Umbilical cord (tissue), 2 donors: ENCODE measurements at places on chromosomes 11 and 22. TPM values are rescaled to one million over a fixed set of nuclear protein-coding genes. Genes with fewer than 3 reads are reported as not detected.

- no peak for DNase-seq
These were observed 76.9 kb downstream of the DSCAML1 start for GRCh38 chr11:117720061-117720511.

DNA sequence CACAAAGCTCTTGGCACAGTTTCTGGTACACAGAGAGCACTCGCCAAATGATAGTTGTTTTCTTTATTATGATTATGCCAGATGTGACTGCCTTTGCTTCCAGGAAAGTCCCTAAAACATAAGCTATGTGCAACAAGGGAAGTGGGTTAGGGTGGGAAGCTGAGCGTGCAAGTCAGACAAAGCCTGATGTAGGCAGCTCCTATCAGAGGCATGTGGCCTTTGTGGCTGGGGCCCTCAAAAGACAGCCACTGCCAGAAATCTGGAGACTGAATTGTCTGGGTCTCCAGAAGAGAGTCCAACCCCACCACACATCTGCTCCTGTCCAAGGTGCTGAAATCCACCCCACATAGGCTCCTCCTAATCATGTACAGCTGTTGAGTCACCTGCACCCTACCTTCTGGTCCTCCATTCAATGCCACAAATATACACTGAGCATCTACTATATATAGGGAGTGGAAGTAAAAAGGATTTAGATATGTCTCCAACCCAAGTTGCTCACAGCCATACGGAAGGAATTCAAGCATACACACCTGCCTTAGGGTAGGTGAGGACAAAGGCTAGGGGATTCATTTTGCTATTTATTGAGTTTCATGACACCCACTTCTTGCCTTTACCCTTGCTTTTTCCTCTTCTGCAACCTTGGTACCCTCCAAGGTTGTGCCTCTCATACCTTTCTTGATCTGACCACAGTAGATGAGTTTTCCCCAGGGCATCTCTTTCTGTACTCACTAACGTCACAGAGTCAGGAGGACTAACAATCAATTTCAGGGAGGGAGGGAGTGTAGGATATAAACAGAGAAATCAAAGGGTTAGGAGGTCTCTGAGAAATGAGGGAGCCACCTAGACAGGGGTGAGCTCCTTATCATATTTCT lies 12.4 kb downstream of the SEC14L3 start:
- DNase-seq, result peak; percentile 18

GRCh38 chr11:4881860-4882500 lies at the start of gene OR51T1:
Gene OR51T1 (plus strand): TSS chr11:4881900. CDS start chr11:4881900, 0 bp downstream.
- no peak for DNase-seq

- no peak for DNase-seq
These were observed 11.5 kb downstream of the NPTXR start for GRCh38 chr22:38832005-38832978.

MCAM gene
- total RNA-seq, result 879 TPM

DCHS1 gene
- 37.6 TPM for total RNA-seq

C22orf23 gene
- not detected for total RNA-seq

DNA sequence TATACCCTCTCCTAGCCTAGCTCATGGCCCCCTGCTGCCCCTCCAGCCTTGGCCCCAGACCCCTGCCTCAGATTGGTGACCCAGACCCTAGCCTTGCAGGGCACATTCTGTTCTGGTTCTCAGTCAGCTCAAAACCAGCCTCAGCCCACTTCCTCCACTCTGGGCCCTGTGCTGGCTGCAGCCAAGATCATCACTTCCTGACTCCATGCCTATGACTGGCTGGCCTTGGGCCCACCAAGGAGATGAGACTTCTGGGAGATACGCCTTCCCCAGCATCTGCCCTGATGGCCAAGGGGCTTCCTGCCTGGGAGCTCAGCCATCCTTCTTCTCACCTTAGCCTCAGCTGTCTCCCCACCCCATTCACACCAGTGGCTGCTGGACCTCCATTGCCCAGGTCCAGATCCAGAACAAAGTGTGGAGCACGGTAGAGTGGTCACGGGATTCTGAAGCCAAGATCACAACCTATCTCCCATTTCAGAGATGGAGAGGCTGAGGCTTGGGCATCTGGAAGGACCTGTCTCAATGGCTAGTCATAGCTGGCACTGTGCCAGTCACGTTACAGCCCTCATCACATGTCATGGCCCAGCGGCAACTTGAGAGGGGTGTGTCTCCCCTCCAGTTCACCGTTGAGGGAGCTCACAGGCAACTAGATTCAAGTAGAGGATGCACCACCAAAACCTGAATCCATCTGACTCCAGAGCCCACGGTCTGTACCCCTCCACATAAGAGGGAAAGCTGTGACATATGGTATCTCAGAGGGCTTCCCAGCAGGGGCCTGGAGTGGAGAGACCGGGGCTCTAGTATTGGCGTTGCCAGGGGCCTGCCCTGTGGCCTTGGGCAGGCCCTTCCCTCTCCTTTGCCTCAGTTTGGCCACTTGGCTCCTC lies 43.0 kb upstream of the KLHL35 start:
- DNase-seq, result no peak

DNA sequence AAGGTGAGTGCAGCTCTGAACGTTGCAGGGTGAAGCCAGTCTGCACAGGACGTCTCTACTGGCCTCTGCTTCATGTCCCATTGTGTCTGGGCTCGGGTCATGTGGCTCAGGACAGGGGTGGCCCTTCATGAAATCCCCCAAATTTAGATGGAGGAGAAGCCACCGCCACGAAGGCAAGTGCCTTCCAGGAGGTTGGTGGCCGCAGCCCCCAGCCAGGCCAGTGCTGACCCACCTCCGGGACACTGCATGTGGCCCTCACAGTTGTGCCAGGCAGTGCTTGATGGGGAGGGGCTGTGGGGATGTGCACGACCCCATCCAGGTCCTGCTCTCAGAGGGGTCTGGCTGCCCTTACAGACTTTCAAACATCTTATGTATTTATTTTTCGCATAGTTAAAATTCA lies 1311.1 kb downstream of the BRD1 start:
- no peak for DNase-seq

WT1 gene
- total RNA-seq, result 0.48 TPM

FOLR1 gene
- total RNA-seq, result 5.1 TPM

KIRREL3 gene
- 0.72 TPM for total RNA-seq

- DNase-seq, result no peak
These were observed 16.8 kb upstream of the P2RY2 start for GRCh38 chr11:73201249-73201648.

DNA sequence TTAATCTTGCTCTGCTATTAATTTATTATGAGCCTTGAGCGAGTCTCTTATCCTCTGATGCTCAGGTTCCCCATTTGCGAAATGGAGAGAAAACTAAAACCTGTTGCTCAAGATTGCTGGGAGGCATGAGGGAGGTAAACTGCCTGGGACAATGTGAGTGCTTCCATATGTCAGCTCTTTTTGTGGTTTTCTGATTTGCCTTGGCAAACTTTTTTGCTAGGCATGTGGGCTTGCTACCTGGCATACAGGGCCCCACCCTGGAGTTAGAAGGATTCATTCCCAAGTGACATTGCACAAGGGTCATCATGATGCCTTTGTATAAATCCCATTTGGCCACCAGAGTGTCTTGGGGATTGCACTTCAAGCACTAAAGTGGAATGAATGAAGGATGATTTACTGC lies 22.4 kb downstream of the TSPAN18 start:
- no peak for DNase-seq

- DNase-seq, result no peak
These were observed 1.2 kb upstream of the ARRB1 start for GRCh38 chr11:75352588-75353206.

DNA sequence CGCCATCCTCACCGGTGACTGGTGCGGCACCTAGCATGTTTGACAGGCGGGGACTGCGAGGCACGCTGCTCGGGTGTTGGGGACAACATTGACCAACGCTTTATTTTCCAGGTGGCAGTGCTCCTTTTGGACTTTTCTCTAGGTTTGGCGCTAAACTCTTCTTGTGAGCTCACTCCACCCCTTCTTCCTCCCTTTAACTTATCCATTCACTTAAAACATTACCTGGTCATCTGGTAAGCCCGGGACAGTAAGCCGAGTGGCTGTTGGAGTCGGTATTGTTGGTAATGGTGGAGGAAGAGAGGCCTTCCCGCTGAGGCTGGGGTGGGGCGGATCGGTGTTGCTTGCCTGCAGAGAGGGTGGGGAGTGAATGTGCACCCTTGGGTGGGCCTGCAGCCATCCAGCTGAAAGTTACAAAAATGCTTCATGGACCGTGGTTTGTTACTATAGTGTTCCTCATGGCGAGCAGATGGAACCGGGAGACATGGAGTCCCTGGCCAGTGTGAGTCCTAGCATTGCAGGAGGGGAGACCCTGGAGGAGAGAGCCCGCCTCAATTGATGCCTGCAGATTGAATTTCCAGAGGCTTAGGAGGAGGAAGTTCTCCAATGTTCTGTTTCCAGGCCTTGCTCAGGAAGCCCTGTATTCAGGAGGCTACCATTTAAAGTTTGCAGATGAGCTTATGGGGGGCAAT lies 1.1 kb downstream of the NEAT1 start:
- DNase-seq, result peak; percentile 32

GRCh38 chr22:25131198-25131887 lies 68.3 kb upstream of the CRYBB3 start:
- DNase-seq, result no peak

GRCh38 chr11:93648158-93648557 lies 13.3 kb upstream of the CEP295 start:
- peak; percentile 12 for DNase-seq

DNA sequence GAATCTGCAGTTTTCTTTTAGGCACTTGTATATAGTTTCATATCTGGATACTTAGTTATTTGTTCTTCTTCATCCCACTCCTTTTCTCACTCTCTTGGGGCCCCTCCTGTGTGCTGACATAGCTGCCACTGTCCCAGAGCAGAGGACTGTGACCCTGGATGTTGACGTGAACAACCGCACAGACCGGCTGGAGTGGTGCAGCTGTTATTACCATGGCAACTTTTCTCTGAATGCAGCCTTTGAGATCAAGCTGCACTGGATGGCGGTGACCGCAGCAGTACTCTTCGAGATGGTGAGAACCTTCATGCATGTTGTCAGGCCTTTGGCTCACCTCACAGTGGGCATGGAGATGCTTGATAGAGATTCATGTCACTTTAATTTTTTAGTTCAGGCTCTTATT lies 50.9 kb upstream of the YWHAH start:
- DNase-seq, result no peak

APOA5 gene
- not detected for total RNA-seq

DNA sequence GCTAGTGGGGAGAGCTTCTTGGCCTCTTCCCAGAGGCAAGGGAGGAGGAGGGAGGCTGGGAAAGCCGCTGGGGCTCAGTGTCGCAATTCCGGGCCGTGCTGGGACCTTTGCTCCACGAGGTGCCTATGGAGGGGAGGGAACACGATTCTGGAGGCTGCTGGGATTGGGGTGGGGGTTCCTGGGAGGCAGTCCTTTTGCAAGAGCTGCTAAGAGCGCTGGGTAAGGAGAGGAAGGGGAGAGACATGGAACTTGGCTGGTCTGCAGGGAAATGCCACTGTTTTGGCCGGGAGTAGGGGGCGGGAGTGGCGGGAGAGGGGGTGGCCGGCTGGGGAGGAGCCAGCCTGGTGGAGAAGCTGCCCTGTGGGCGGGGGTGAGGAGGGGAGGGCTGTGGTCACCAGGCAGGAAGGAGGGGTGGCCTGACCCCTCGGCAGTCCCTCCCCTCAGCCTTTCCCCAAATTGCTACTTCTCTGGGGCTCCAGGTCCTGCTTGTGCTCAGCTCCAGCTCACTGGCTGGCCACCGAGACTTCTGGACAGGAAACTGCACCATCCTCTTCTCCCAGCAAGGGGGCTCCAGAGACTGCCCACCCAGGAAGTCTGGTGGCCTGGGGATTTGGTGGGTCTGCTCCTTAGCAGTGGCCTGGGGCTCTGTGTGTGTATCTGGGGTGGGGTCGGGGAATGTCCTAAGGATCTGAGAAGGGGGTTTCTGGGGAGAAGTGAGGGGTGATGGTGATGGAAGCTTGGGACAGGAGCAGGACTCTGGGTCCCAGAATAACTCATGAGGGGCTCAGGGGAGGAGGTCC lies at the start of gene NR1H3:
Gene NR1H3, plus strand, starts transcription at position 480 of the 800 bp plus-strand sequence. CDS start 1,221 bp downstream, outside the sequence.
- peak; percentile 69 for DNase-seq

- DNase-seq, result peak; percentile 72
These were observed 273.3 kb downstream of the BUD13 start for GRCh38 chr11:116499396-116500003.

DNA sequence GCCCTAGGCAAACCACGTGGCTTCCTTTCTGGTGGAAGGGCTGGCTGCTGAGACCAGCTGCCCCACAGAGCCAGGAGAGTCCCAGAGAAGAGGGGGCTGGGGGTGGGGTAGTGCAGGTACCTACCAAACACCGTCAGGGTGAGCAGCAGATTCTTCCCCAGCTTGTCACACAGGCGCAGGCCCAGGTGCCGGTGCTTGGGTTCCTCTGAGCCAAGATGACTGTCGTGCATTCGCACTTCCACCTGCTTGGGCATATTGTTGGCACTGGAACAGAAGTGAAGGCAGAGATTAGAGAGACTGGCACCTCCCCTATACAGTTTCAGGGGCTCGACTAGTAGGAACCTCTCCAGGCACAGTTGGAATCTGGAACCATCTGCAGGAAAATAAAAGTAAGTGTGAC lies 102.1 kb downstream of the SLC1A2 start:
- no peak for DNase-seq

DNA sequence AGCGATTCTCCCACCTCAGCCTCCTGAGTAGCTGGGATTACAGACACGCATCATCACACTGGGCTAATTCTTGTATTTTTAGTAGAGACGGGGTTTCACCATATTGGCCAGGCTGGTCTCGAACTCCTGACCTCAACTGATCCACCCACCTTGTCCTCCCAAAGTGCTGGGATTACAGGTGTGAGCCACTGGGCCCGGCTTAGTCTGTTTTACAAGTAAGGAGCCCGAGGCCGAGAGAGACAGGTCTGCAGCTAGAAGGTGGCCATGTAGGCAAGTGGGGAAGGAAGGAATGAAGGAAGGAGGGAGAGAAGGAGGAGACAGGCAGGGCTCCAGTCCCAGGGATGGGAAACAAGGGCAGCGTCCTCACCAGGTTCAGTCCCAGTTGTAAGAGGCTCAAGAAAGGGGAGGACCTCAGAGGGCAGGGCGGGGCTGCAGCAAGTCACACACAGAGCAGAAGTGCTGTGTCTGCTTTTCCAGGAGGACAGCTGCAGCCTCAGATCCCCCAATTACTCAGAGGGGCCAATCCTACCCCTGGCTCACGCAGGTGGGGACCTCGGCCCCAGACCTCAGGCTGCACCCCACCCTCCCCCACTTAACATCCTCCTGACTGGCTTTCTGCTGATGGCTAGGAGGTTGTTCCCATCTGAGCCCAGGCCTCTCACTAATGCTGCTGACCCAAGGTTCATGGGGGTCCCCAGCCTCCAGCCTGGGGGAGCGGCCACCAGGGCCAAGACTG lies 53.8 kb upstream of the PRR5 start:
- DNase-seq, result peak; percentile 78

MUC5AC gene
- total RNA-seq, result 1.4 TPM

TMEM191C gene
- 8.9 TPM for total RNA-seq

CDCA5 gene
- 3.1 TPM for total RNA-seq

- no peak for DNase-seq
These were observed 80.2 kb downstream of the RPS6KA4 start for GRCh38 chr11:64438986-64439771.

GRCh38 chr11:9092853-9093778 lies 1.7 kb upstream of the SCUBE2 start:
- DNase-seq, result no peak

- DNase-seq, result no peak
These were observed 23.3 kb upstream of the PLEKHB1 start for GRCh38 chr11:73622926-73623593.

GRCh38 chr11:134489728-134490127 lies 77.7 kb upstream of the B3GAT1 start:
- no peak for DNase-seq
